Psoas muscle (tissue), 8 donors: ENCODE measurements at places on chromosomes 4 and X. TPM values are rescaled to one million over a fixed set of nuclear protein-coding genes. Genes with fewer than 3 reads are reported as not detected.
A peak's percentile ranks its signal among the peaks of the same experiment; 100 is the strongest.

DNA sequence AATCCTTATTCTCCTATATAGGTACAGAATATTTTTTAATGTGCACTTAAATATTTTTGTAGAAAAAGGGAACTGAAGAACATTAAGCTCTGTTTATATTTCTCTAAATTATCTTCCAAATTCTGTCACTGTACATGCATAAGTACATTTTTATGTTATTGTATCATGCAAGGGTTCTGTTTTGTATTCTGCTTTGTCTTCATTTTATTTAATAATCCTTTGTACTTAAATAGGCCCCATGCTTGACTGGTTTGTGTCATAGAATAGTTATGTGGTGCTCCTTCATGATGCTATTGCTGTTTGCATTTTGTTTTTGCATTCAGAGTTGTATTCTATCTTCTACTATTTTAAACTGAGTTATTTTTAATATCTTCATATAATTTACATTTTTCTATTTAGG is 111.9 kb upstream of the EDNRA start:
- DNase-seq = no peak

GRCh38 chr4:96073461-96073860 is 233.6 kb downstream of the PDHA2 start:
- no peak for DNase-seq

GRCh38 chr4:2753436-2753835 is 2.7 kb downstream of the TNIP2 start:
- peak; percentile 48 for DNase-seq

DNA sequence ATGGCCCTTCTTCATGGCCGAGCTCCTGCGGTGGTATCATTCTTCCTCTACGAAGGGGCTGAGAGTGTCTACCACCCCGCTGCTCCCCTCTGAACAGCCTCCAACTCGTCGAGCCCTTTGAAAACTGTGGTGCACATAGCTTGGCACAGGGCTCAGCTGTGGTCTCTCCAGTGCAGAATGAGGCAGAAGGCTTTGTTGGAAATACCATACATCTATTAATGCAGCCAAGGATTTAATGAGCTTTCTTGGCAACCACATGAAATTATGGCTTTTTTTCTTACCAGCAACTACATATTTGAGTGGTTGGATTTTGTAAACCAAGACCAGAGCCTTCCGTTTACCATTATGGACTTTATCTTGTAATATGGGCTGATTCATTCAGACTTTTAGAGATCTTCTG is 61.7 kb upstream of the CBR4 start:
- DNase-seq = no peak

DNA sequence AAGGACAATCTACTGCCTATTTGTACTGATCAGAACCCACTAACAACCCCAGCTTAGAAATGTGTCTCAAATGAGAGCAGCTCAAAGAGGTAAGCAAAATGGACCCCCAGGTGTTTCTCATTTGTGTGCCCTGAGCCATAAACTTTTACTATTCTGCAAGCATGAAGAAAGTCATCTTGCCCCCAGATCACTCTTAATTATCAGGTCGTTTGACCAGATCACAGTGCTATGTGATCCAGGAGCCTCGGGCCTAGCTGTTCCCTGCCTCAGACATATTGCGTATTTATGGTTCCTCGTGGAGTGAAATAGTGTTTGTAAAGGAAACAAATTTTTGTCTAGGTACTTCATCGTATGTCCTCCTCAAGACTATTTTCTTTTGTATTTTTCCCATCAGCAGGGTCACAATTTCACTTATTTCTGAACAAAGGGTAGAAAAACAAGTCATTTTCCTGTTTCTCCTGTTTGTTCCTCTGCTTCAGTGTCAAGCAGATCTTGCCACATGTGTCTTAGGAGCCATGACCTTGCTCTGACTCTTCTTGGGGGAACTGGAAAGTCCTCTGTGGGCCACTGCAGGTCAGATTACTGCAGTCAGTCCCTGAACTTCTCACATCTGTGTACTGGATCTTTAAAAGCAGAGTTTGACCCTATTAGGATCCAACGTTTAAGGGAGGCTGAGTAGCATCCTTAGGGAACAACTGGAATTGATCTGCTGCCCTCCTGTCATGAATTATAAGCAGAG is 194.9 kb downstream of the PALLD start:
- DNase-seq = no peak

GRCh38 chrX:48472851-48473703 is 2.9 kb upstream of the FTSJ1 start:
- no peak for DNase-seq

DNA sequence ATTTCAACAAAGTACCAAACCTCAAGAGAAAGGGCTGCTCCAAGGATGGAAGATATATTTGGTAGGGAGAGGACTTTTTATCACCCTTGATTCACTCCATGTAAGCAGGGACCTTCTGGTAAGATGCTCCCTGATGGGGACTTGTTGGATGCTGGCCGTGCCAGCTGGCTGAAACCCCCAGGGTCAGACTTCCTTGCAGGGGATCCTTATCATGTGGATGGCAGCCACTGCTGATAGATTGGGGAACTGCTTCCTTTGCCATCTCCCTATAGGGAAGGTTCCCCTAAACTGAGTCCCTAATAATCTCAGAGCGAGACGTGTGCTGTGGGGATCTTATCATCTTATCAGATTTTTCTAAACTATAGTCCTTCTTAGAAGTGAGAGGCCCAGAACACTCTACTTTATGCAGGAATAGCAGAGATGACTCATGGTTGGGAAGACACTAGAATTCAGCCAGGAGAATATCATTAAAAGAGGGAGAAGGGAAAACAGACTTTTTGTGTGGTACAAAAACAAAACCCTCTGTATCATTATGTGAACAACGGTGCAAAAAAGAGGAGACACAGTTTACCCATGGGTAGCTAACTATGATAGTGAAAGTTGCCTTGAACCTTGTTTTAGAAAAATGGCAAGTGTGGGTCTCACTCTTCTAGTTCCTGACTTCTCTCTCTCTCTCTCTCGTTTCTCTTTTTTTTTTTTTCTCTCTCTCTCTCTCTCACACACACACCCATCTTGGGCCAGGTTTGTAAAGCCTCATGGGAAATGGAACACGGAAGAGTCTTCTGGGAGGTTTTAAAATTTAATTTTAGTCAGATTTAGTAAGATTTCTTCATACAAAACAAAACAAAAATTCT is 16.1 kb downstream of the RHOH start:
- no peak for DNase-seq

DNA sequence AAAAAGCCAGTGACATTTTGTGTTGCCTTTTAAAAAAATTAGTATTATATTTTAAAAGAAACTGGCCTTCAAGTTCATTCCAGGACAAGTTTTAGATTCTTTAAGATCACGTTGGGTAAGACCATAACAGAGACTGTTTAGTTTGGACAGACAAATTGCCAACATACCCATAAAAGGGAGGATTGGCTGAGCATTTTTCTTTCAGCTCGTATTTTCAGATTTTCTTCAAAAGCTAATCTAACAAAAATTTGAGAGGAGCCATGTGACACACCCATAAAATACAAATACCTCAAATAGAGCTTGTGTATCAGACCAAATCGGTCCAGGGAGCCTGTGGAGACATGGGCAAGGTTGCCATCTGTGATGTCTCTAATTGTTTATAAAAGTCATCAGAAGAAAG is 74.6 kb upstream of the C1QTNF7 start:
- no peak for DNase-seq

DNA sequence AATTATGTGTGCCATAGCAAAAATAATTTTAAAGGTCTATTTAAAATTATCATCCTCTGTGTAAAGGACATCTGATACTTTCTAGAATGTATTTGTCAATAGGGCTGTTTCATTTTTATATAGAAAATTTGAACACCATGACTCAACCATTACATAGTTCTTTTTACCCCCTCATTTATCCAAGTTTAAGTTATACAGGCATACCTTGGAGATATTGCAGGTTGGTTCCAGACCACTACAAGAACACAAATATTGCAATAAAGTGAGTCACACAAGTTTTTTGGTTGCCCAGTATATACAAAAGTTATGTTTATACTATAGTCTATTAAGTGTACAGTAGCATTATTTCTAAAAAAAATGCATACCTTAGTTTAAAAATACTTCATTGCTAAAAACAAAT is 130.4 kb downstream of the MSL3 start:
- DNase-seq = no peak

GRCh38 chr4:37562592-37562991 is 123.6 kb downstream of the RELL1 start:
- DNase-seq = no peak

GRCh38 chr4:55014876-55015275 is 110.5 kb downstream of the KDR start:
- DNase-seq = no peak

- no peak for DNase-seq
Measured at GRCh38 chr4:184269879-184270430, 52.3 kb upstream of the ENPP6 start.

DNA sequence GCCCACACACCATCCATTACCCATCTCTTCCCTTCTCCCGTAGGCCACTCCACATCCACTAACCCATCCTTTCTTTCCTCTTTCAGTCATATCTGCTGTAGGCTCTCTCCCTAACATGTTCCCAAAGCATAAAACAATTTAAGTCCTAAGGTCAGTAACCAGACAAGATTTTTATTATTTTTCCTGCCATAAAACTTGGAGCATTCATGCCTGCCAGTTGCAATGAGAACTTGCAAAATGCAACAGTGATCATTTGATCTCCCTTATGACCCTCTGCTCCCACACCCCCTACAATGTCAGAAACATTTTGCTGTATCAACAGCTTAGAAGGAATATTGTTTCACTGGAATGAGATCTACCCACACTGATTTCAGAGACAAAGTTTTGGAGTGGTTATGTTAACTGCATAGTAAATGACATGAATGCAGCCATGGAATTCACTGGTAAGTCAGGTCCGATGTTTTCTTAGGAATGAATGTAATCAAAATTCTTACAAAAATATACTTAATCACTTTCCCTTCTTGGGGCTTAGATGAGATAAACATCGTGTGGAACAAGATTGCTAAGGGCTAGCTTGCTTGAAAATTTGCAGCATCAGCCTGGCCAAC is 5.7 kb downstream of the NIPAL1 start:
- DNase-seq = no peak

DNA sequence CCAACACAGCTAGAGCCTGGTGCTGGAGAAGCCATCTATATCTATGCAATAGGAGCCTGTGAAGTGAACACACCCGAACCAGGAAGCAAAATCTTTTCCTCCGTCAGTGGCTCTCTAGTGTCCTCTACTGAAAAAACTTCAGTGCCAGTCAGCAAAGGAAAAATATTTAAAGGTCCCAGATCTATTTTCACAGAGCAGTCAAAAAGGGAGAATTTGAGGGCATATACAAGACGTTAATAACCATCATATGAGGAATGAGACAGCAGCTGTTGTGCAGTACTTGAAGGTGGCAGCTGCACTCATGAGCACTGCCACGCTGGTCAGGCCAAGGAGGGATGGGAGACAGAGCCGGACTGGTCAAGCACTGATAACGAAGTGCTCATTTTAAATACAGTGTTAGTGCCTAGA is 14.4 kb downstream of the MCUB start:
- DNase-seq = no peak

- no peak for DNase-seq
Measured at GRCh38 chr4:42310806-42311205, 86.5 kb upstream of the SHISA3 start.

- no peak for DNase-seq
Measured at GRCh38 chr4:142818031-142818430, 28.1 kb downstream of the INPP4B start.

DNA sequence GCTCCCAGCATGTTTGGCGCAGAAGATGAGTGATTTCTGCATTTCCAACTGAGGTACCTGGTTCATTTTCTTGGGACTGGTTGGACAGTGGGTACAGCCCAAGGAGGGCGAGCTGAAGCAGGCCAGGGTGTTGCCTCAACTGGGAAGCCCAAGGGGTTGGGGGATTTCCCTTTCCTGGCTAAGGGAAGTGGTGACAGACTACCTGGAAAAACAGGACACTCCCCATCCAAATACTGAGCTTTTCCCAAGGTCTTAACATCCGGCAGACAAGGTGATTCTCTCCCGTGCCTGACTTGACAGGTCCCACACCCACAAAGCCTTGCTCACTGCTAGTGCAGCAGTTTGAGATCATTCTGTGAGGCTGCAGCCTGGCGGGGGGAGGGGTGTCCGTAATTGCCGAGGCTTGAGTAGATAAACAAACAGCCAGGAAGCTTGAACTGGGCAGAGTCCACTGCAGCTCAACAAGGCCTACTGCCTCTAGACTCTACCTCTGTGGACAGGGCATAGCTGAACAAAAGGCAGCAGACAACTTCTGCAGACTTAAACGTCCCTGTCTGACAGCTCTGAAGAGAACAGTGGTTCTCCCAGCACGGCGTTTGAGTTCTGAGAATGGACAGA is 307.7 kb upstream of the ARSJ start:
- no peak for DNase-seq

DNA sequence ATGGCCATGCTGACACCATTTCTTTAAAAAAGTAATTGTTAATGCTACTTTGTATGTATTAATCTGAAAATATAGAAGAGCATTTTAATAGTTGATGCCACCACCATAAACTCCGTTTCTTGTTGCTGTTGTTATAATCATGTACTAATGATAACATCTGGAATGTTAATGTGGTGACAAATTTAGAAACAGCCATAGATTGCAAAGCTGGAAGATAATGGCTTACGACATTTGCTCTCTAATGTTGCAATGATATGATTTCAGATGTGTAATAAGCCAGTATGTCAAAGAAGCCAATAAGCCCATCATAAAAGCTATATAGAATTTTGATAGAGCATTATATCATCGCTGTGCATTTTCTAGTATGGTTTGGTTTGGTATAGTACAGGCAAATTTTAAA is 579.4 kb upstream of the ZFP42 start:
- no peak for DNase-seq

DNA sequence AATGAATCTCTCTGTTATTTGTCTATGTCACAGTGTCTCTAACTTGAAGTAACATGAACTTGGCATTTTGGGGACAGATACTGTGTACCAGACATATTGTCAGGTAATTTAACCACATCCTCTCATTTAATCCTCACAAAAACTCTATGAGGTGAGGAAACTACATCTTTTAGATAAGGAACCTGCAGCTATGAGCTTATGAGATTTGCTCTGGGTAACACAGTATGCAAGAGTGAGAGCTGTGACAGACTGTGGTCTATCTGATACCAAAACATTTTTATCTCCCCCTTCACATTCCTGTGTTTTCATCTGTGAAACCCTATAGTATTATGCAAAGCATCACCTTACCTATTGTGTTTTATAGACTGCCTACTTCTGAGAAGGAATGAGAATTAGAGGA is 58.4 kb upstream of the HS3ST1 start:
- DNase-seq = no peak

The FGFR3 gene
- 0.30 TPM for polyA plus RNA-seq

The ASB12 gene
- polyA plus RNA-seq = 5.7 TPM

The CCSER1 gene
- polyA plus RNA-seq = 0.14 TPM

The GYG2 gene
- polyA plus RNA-seq = 0.42 TPM

The CRMP1 gene
- polyA plus RNA-seq = 0.59 TPM

The ERCC6L gene
- polyA plus RNA-seq = 0.01 TPM

The TRAPPC2 gene
- polyA plus RNA-seq = 4.7 TPM

The TSPAN7 gene
- 86.8 TPM for polyA plus RNA-seq

The RPL36A gene
- polyA plus RNA-seq = 1,450 TPM

The CYTL1 gene
- 0.05 TPM for polyA plus RNA-seq

The TCEAL6 gene
- polyA plus RNA-seq = not detected
